ENCODE measurements at places on chromosomes 3 and 15.

GRCh38 chr3:123683505-123684154, 98.8 kb upstream of the HACD2 start:
- no peaks in the 10 kb centered on the region for H3K36me3 ChIP-seq
- DNase-seq, result no peak
- H3K4me3 ChIP-seq, result no peak overlapping the region
- no peak overlapping the region for H3K27ac ChIP-seq
- H3K4me1 ChIP-seq, result peaks cover 13% of the 10 kb centered on the region

- no peaks in the 10 kb centered on the region for H3K36me3 ChIP-seq
- no peaks in the 10 kb centered on the region for H3K27me3 ChIP-seq
- H3K4me3 ChIP-seq, result no peak overlapping the region
- no peak for DNase-seq
- H3K4me1 ChIP-seq, result peaks cover 4% of the 10 kb centered on the region
Observed at GRCh38 chr3:120797857-120798256, 55.3 kb downstream of the GTF2E1 start.

GRCh38 chr15:23846218-23846617, 159.1 kb upstream of the NDN start:
- H3K4me1 ChIP-seq, result no peaks in the 10 kb centered on the region
- no peak overlapping the region for H3K4me3 ChIP-seq
- no peaks in the 10 kb centered on the region for H3K27me3 ChIP-seq
- no peaks in the 10 kb centered on the region for H3K36me3 ChIP-seq
- H3K27ac ChIP-seq, result no peak overlapping the region

DNA sequence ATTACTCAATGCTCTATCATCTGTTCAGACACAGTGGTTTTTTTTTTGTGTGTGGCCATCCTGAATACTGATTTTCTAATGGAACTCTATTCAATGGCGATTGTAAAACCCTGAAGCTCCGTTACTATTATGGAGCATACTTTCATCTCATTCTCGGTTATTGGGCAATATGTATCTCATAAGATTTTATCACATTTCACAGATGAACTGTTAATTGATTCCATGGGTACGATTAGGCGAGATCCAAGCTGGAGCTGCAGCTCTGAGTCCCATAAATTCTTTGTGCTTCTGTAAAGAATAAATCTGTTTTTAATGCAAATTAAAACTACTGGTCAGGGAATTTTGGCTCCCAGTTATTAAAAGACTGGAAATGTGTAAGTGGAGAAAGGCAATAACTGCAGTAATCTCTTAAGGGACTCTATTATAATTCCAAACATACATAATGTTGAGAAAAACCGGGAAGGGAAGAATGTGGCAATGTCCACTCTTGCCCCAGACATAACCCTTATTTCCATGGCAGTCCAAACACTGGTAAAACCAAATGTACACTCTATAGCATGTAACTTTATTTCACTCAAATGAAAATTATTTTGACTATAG, 82.2 kb downstream of the GREM1 start:
- no peak overlapping the region for H3K27ac ChIP-seq
- no peak for DNase-seq
- H3K27me3 ChIP-seq, result no peaks in the 10 kb centered on the region
- H3K36me3 ChIP-seq, result no peaks in the 10 kb centered on the region
- no peak overlapping the region for H3K4me3 ChIP-seq

DNA sequence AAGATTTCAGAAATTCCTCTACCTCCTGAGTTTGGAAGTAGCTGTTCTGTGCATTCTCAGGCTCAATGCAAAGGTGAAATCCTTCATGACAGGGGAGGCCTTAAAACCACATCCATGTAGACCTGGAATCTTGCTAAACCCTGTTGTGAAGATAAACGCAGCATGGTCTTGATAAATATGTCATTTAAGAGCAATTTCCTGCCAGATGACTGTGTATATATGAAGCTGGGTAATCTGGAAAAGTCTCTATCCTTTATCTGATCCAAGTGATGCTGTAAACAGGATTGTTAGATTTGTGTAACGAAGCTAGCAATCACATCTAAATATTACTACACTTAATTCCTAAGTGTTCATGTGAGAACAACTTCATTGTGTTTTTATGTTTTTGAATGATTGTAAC, 9.1 kb downstream of the MCTP2 start:
- no peaks in the 10 kb centered on the region for H3K4me1 ChIP-seq
- H3K27me3 ChIP-seq, result peaks cover 1% of the 10 kb centered on the region
- H3K27ac ChIP-seq, result no peak overlapping the region
- no peak for DNase-seq
- no peak overlapping the region for H3K4me3 ChIP-seq

- no peak overlapping the region for H3K4me3 ChIP-seq
- H3K4me1 ChIP-seq, result peaks cover 18% of the 10 kb centered on the region
- no peak overlapping the region for H3K27ac ChIP-seq
- no peaks in the 10 kb centered on the region for H3K27me3 ChIP-seq
Observed at GRCh38 chr15:46270481-46271147, 635.8 kb downstream of the SQOR start.

- H3K4me3 ChIP-seq, result no peak overlapping the region
- peaks cover 9% of the 10 kb centered on the region for H3K36me3 ChIP-seq
- no peaks in the 10 kb centered on the region for H3K4me1 ChIP-seq
- H3K27me3 ChIP-seq, result no peaks in the 10 kb centered on the region
- DNase-seq, result no peak
Observed at GRCh38 chr15:86570738-86571137, 491.1 kb downstream of the AGBL1 start.

- H3K4me3 ChIP-seq, result no peak overlapping the region
- no peaks in the 10 kb centered on the region for H3K36me3 ChIP-seq
- H3K27ac ChIP-seq, result no peak overlapping the region
- H3K27me3 ChIP-seq, result no peaks in the 10 kb centered on the region
- no peaks in the 10 kb centered on the region for H3K4me1 ChIP-seq
- DNase-seq, result no peak
Observed at GRCh38 chr3:108953210-108953609, 469 bp downstream of the GUCA1C start.

All from glutamatergic neuron (in vitro differentiated cells).